ENCODE measurements at places on chromosomes 6 and 20.

DNA sequence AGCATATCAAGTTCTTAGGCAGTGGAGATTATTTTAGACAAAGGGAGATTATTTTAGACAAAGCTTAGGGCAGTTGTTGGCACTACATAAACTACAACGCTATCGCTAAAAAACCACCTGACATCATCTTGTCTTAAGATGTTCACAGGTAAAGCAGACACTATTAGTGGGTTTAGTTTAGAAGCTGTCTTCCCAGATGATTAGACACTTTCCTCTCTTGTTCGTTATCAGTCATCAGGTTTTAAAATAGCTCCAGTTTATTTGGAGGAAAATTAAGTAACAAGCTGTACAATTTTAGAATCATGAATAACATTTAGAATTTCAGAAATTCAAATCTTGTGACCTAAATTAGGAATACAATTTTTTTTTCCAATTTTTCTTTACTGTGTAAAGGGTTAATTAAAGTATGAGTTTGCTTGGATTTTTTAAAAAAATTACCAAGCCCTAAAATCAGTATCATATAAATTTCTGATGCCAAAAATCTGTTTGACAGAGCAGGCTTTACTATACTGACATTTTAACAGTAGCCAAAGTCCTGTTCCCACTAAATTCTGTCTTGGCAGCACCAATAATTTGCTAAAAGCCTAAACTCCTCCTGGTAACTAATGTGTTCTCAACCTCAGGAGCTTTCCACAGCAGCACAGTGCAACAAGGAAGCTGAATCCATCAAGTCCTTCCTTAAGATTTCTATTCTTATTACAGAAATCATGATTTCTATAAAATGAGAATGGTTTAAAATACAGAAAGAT, 109.0 kb downstream of the HIVEP2 start:
- no peak for DNase-seq

DNA sequence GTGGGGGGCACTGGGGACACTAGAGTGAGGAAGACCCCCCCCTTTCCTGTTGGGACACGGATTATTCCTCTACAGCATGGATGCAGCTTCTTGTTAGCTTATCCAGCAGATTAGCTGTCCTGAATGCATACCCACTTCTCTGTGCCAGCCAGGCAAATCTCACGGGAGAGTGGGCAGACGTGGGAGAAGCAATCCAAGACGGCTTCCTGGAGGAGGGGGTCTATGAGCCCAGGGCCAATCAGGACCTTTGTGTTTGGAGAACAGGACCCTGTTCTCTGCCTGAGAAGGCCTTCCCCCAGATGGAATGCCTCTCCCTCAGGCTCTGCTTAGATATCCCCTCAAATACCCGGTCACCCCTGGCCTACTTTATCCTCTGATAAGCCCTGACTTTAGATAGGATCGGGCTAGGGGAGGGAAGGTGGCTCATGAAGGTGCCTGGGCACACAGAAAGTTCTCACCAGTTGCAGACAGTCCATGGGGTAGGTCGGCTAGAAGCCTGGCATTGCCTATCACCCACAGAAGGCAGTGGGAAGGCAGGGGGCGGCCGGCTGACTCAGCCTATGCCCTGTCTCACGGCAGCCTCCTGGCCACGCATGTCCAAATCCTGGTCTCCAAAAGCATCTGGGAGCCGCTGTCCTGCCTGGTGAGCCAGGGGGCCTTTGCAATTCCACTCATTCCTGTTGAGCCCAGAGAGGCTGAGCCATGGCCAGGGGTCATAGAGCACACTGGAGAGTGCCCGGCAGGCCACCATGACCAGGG, 34.7 kb downstream of the SUN5 start:
- DNase-seq: no peak

DNA sequence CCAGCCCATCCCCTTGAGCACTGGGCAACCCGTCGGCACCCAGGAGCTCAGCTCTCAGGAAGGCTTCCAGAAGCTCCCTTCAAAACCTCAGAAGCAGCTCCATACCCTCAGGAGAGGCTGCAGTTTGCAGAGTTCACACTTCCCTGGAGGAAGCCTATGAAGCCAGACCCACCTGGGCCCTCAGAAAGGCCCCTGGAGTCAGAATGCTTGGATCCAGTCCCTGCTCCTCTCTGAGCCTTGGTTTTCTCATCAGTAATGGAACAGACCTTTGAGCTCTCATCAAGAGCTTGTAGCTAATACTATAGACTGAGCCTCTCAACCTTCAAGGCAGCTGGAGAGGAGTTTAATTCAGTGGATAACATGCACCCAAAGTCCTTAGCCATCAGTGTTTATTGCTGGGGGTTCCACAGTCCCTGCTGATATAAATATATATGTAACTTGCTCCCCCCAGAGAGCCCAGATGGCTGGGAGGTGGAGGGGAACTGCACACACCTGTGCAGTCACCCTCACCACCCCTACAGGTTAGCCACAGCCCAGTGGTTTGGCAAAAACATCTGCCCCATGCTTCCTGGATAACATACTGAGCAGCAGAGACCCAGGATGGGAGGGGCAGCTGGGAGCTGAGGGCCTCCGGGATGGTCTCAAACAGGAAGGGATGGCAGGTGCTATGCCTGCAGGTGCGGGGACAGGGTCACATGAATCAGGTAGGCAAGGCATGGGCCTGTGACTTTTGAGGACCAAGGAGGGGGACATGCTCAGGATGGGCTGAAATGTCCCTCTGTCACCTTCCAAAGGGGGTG, 120.1 kb downstream of the SNX5 start:
- DNase-seq: peak; percentile 79

GRCh38 chr6:134666125-134666524, 283.8 kb downstream of the ALDH8A1 start:
- no peak for DNase-seq
